Aorta (tissue), 5 donors: ENCODE measurements at places on chromosomes 7 and 10. TPM values are rescaled to one million over a fixed set of nuclear protein-coding genes. Genes with fewer than 3 reads are reported as not detected.

The ANKRD30A gene
- not detected for total RNA-seq

The SEMA3C gene
- total RNA-seq, result 19.8 TPM

The CPA2 gene
- 1.0 TPM for total RNA-seq

The NKX2-3 gene
- 0.60 TPM for total RNA-seq

The SPDYE2B gene
- not detected for total RNA-seq

The ASB15 gene
- not detected for total RNA-seq

The ADCY1 gene
- total RNA-seq, result 5.8 TPM

The PCLO gene
- 0.52 TPM for total RNA-seq

The OPALIN gene
- not detected for total RNA-seq
